ENCODE measurements at places on chromosomes 4 and X.
A peak's percentile ranks its signal among the peaks of the same experiment; 100 is the strongest.

GRCh38 chr4:55099816-55100215, 25.6 kb downstream of the KDR start:
- DNase-seq: no peak

GRCh38 chr4:162657966-162658365, 494.2 kb upstream of the FSTL5 start:
- no peak for DNase-seq

- no peak for DNase-seq
Observed at GRCh38 chr4:24434241-24434640, 150.1 kb downstream of the DHX15 start.

- no peak for DNase-seq
Observed at GRCh38 chr4:165489786-165490185, 111.0 kb downstream of the CPE start.

GRCh38 chr4:76767983-76768382, 130.0 kb downstream of the SOWAHB start:
- no peak for DNase-seq

- no peak for DNase-seq
Observed at GRCh38 chrX:101452056-101452455, 33.2 kb upstream of the ARMCX4 start.

DNA sequence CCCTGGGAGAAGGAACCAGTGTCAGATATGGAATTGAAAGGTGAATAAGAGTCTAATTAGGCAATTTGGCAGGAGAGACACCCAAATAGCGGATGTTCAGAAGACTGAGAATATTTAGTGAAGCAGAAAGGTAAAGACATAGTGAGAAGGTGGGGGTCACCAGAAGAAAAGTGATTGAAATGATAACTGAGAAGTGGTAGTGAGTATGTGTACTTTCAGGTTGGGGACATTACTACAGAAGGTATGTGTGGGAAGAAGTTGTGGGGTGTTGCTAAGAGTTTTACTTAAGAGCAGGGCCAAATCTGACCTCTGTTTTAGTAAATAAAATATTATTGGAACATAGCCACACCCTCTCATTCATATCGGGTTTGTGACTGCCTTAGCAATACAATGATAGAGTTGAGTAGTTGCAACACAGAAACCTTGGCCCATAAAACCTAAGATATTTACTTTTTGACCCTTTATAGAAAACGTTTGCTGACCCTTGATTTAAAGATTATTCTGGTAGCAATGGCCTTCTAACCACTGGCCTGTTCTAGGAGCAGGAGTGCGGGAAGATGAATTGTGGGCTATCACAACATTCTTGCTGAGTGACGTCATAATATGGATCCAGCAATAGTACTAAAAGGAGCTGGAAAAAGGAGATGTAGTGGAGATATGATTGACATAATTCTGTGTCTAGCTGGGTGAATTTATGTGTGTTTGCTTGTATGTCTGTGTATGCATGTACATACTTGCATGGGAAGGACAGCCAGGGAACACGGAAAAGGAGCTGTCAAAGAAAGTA, 115.3 kb downstream of the HS3ST1 start:
- DNase-seq: no peak

GRCh38 chrX:38346150-38346549, 6.3 kb upstream of the OTC start:
- no peak for DNase-seq

DNA sequence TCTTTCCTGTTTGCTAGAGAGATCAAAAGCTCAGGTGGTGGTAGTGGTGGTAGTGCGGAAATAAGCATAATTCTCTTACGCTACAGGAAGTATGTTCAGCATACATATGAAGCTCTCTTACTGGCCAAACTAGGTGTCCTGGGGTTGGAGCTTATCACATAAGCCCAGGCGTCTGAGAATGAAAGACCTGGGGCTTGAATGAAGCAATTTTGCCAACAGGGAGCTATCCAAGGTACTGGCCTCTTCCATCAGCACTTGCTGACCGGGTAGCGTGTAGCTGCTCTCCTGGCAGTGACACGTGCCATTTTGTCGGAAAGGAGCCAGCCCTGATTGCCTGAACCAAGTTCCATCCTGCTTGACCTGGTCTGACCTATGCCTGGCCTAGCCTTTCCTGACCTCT, 65.9 kb upstream of the HPF1 start:
- DNase-seq: peak; percentile 83

- DNase-seq: peak; percentile 27
Observed at GRCh38 chr4:108247387-108248049, 78.8 kb upstream of the LEF1 start.
